ENCODE measurements at places on chromosomes 6 and 20. TPM values are rescaled to one million over a fixed set of nuclear protein-coding genes. Genes with fewer than 3 reads are reported as not detected.

Gene FAM209B
- total RNA-seq, result not detected

Gene PIM1
- 21.7 TPM for total RNA-seq

Gene CRYBG1
- 3.6 TPM for total RNA-seq

Gene CD83
- 1.2 TPM for total RNA-seq

Gene TCP11
- 0.46 TPM for total RNA-seq

Gene CENPW
- total RNA-seq, result 2.7 TPM

Gene EYA2
- total RNA-seq, result not detected
